Foreskin keratinocyte (primary cell): ENCODE measurements at places on chromosomes 5 and 9. TPM values are rescaled to one million over a fixed set of nuclear protein-coding genes. Genes with fewer than 3 reads are reported as not detected.

Gene SEC24A
- polyA plus RNA-seq = 3.4 and 3.8 TPM in 2 replicates

Gene FBXL7
- 2.6 TPM in 2 replicates for polyA plus RNA-seq

Gene NKD2
- polyA plus RNA-seq = not detected in 2 replicates

Gene HAVCR2
- not detected in 2 replicates for polyA plus RNA-seq

Gene PCDHB8
- polyA plus RNA-seq = not detected in 2 replicates

Gene KLHL3
- polyA plus RNA-seq = 0.40 and 0.48 TPM in 2 replicates

Gene IRGM
- not detected in 2 replicates for polyA plus RNA-seq

Gene ITK
- polyA plus RNA-seq = not detected in 2 replicates

Gene OCLN
- 0.73 and 0.78 TPM in 2 replicates for polyA plus RNA-seq

Gene KCNV2
- not detected in 2 replicates for polyA plus RNA-seq

Gene NRG2
- 0.20 and 0.29 TPM in 2 replicates for polyA plus RNA-seq

Gene TICAM2
- 2.0 and 2.5 TPM in 2 replicates for polyA plus RNA-seq

Gene COMMD10
- 16.5 and 19.0 TPM in 2 replicates for polyA plus RNA-seq

Gene PCDHB15
- 0.02 TPM in 1 of 2 replicates, not detected in the other for polyA plus RNA-seq

Gene PCA3
- polyA plus RNA-seq = not detected in 2 replicates

Gene PRR7
- 4.7 and 5.0 TPM in 2 replicates for polyA plus RNA-seq

Gene ENTPD8
- polyA plus RNA-seq = not detected in 2 replicates

Gene CFAP157
- 0.02 TPM in 1 of 2 replicates, not detected in the other for polyA plus RNA-seq

Gene GPX8
- polyA plus RNA-seq = 44.5 and 49.1 TPM in 2 replicates

Gene SPACA9
- 2.4 and 2.9 TPM in 2 replicates for polyA plus RNA-seq

Gene RNF183
- polyA plus RNA-seq = not detected in 2 replicates

Gene TAF11L10
- polyA plus RNA-seq = not detected in 2 replicates

Gene ALDH7A1
- 112 and 123 TPM in 2 replicates for polyA plus RNA-seq

Gene CATSPER3
- polyA plus RNA-seq = 0.21 and 0.31 TPM in 2 replicates

Gene CDKN2B
- polyA plus RNA-seq = 2.9 and 4.3 TPM in 2 replicates

Gene HOMER1
- 2.0 and 2.9 TPM in 2 replicates for polyA plus RNA-seq

Gene DOCK2
- 0.46 and 0.91 TPM in 2 replicates for polyA plus RNA-seq

Gene FIBCD1
- polyA plus RNA-seq = 2.6 and 3.4 TPM in 2 replicates

Gene MSMP
- polyA plus RNA-seq = not detected in 2 replicates

Gene BARHL1
- not detected in 2 replicates for polyA plus RNA-seq

Gene ARL14EPL
- not detected in 2 replicates for polyA plus RNA-seq

Gene LEAP2
- polyA plus RNA-seq = 0.55 and 0.85 TPM in 2 replicates

Gene LCN9
- not detected in 2 replicates for polyA plus RNA-seq

Gene SPATA31A3
- not detected in 2 replicates for polyA plus RNA-seq

Gene ARHGEF37
- 0.96 and 1.2 TPM in 2 replicates for polyA plus RNA-seq

Gene NME5
- polyA plus RNA-seq = 0.10 and 0.16 TPM in 2 replicates

Gene TXNDC8
- polyA plus RNA-seq = not detected in 2 replicates

Gene COL5A1
- 2.9 and 6.2 TPM in 2 replicates for polyA plus RNA-seq

Gene MTAP
- 24.6 and 29.9 TPM in 2 replicates for polyA plus RNA-seq

Gene HTR4
- not detected in 2 replicates for polyA plus RNA-seq

Gene PCDHA5
- not detected in 2 replicates for polyA plus RNA-seq

Gene FOXI1
- not detected in 2 replicates for polyA plus RNA-seq

Gene PPP1R26
- 7.2 and 7.6 TPM in 2 replicates for polyA plus RNA-seq

Gene FOXD4L5
- not detected in 2 replicates for polyA plus RNA-seq
